Amniotic epithelial cell (primary cell): ENCODE measurements at places on chromosomes 7 and 10.

DNA sequence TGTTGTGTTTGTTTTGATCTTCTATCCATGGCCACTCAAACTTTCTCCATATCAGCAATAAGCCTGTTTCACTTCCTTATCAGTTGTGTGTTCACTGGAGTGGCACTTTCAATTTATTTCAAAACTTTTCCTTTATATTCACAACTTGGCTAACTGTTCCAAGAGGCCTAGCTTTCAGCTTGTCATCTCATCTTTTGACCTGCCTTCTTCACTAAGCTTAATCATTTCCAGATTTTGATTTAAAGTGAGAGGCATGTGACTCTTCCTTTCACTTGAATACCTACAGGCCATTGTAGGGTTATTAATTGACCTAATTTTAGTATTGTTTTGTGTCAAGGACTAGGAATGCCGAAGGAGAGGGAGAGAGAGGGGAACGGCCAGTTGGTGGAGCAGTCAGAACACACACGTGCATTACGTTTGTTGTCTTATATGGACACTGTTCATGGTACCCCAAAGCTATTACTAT lies 5.5 kb upstream of the GNAT3 start:
- no peak for DNase-seq

DNA sequence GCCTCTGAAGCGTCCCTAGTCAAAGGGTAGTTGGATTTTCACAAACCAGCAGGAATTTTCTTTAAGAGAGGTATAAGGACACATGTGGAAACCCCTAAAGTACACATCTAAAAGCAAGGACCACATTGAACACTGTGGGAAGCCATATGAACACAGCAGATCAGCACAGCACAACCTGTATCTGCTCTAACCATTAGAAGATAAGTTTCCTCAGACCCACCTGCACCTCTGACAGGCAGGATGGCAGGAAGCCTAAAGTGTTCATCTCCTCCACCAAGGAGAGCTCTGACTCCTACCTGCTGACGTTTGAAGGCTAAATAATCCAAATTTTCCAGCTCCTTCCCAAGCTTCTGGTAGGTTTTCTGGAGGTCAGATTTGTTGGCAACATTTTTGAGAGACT lies 174.4 kb downstream of the CTNNA3 start:
- DNase-seq: no peak

GRCh38 chr7:231030-231857 lies 38.9 kb downstream of the FAM20C start:
- no peak for DNase-seq

- DNase-seq: no peak
Measured at GRCh38 chr10:128151031-128151430, 24.8 kb upstream of the MKI67 start.

DNA sequence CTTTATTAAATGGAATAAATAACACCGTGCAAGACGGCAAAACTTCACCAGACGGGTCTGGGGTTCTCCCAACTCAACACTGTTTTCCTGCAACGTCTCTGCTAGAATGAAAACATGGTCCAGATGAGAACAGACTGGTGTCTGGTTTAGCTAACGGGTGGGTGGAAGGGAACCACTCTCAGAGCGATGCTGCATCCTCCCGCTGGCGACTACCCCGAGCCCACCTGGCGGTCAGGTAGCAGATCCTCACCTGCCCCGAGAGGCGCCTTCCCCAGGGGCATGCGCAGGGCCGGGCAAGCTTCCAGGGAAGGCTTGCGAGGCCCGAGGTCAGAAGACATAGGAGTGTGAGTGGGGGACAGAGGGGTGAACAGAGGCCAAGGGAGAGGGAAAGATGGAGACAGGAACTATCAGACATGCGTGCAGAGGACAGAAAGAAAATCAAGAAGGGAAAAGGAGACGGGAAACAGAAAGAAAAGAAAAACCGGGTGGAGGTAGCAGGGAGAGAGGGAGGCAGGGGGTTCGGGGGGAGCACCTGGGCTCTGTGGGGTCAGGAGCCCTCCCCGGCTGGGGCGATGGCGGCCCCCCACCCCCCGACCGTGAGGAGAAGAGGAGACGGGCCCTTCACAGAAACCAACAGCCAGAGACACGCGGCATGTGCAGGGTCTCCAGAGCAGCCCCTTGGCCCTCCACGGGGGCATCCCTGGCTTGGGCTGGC lies 222.0 kb downstream of the MAD1L1 start:
- DNase-seq: no peak

- DNase-seq: peak; percentile 76
Measured at GRCh38 chr10:71920540-71921323, 43.5 kb upstream of the CHST3 start.

DNA sequence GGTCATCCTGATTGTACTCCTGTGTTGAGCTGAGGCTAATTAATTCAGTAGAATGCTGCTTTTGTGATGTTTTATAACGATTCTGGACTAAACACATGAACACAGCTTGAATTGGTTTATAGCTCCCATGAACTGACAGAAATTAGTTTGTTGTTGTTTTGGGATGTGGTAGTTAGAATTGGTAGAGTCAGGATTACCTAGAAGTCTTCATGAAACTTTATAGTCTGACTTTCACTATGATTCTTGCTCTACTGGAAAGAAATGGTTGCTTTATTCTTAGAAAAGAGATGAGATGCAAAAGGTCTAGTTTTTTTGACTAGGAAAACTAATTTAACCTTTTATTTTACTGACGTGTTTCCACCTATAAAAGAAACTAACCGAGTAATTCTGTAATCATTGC lies 23.4 kb upstream of the TRUB1 start:
- DNase-seq: no peak

GRCh38 chr10:96168546-96168945 lies 38.4 kb downstream of the ZNF518A start:
- no peak for DNase-seq

GRCh38 chr7:77940647-77941046 lies 142.1 kb downstream of the PHTF2 start:
- peak; percentile 33 for DNase-seq
